ENCODE measurements at places on chromosomes 4 and X. TPM values are rescaled to one million over a fixed set of nuclear protein-coding genes. Genes with fewer than 3 reads are reported as not detected.

The SMIM9 gene
- not detected for total RNA-seq

The LRP2BP gene
- 0.33 TPM for total RNA-seq

The PRAF2 gene
- total RNA-seq = 36.3 TPM

DNA sequence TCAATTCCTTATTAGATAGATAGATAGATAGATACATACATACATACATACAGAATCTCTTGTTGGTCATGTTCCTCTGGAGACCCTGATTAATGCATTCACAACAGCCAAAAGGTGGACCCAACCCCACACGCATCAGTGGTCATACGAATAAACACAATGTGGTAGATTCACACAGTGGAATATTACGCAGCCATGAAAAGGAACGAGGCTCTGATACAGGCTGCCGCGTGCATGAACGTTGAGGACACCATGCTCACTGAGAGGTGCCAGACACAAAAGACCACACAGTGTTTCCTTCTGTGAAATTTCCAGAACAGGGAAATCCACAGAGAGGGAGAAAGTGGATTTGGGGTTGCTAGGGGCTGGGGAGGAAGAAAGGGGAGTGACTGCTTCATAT is 136.7 kb downstream of the CRLF2 start:
- no peak for DNase-seq

DNA sequence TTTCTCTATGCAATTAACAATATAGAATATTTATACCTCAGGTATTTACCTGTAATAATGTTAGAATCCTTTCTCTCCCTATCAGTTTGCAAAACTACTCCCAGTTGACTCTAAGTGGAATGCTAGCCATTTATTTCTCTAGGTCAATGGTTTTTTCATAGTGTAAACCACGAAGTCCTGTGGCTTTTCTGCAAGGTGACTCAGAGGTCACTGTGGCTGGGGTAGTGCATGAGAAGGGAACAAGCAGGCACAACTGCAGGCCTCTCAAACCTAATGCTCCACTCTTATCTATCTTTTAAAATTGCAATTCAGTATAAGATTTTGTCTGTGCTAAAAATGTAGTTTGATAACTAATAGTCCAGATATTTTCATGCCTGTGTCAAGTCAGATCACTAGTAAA is 159.4 kb downstream of the ANTXR2 start:
- no peak for DNase-seq

DNA sequence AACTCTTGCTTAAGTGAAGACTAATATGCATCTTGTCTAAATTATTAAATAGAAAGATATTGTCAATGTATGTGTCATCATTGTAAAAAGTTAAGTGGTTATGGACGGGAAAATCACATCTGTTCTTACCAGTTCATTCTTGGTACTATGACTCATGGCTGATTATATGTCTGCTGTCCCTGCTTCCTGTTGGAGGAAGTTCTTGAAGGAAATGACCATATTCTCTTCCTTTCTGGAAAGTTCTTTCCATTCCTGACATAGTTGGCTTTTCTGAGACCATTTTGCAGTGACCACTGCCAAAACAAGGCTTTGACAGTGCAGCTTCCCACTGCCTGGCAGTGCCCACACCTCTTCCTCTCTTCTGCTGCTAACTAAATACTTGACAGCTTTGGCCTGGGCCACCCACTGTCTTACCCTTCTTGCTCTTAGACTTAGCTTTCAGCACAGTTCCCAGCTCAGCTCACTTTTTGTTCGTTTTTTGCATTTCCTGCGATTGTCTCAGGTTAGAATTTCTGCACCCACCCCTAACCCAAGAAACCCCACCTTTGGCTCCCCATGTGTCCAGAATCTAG is 13.2 kb upstream of the CLDN24 start:
- DNase-seq = no peak

GRCh38 chr4:26858035-26858918 is 2.4 kb upstream of the STIM2 start:
- no peak for DNase-seq

DNA sequence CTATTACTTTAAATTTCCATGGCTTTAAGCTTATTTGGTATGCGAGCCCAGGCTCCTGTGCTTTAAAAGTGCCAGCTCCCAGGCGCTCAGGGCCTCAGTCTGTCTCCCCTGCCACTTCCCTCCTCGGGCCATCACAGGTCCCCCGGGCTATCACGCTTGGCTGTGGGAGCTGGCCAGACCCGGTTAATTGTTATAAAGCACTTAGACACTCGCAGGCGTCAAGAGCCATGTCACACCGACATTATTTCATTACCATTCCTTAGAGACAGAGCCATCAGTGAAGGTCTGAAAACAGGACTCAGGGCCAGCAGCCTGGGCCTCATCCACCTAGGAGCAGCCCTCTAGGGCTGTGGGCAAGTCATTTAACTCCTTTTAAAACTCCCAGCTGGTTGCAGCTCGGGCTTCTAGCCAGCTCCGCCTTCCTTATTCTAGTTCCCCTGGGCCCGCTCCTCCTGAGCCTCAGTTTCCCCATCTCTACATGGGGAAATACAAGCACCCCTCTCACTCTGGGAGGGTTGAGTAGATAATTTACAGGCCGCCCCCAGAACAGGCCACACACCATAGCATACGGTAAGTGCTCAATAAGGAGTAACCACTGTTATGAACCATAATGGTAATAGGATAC is 99.0 kb downstream of the HMX1 start:
- DNase-seq = no peak

DNA sequence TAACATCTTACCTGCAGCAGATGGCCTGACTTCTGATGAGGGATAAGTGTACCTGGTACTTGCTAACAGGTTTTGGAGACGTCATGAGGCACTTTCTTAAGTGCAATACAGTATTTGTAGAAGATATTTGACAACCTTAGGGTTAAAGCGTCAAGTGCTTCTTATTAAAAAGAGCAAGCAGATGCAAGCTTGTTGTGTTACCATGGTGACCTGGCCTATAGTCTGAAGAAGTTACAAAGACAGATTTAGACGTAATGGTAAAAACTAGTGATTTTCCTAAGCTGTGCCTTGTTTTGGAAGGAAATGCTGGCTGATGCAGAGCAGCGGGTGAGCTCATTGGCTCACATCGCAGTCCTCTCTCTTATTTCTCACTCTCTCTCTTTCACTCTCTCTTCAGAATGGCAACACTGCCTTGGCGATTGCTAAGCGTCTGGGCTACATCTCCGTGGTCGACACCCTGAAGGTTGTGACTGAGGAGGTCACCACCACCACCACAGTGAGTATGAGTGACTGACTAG is 243.6 kb downstream of the ANK2 start:
- no peak for DNase-seq

DNA sequence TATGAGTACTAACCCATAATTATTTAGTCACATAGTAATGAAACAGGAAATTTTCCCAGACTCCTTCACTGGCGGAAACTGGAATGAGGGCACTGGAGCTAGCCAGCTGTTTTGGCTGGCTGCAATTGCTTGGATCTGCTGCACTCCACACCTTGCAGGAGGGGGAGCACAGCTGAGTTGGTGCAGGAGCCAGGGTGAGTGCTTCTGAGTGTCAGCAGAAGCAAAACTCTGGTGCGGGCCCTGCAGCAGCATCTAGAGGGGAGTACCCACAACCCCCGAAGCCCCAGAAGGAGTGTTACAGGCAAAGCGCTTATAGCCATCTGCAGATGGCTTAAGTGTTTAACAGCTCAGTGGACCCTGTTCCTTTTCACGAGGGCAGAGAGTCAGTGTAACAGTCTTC is 96.1 kb downstream of the RPA4 start:
- DNase-seq = no peak

- DNase-seq = no peak
These were observed 214.8 kb downstream of the SLC4A4 start for GRCh38 chr4:71553605-71554004.

All from Panc1 (cell line).